ENCODE measurements at places on chromosomes 7 and 10. TPM values are rescaled to one million over a fixed set of nuclear protein-coding genes. Genes with fewer than 3 reads are reported as not detected.

Gene FGFBP3
- 0.18 TPM for total RNA-seq

Gene CREB5
- 2.3 TPM for total RNA-seq

Gene GIMAP2
- total RNA-seq, result 1.2 TPM

Gene SPDYE2B
- not detected for total RNA-seq

Gene PPA1
- 209 TPM for total RNA-seq

Gene ANXA8L1
- total RNA-seq, result 2.7 TPM

Gene IFIT2
- 5.8 TPM for total RNA-seq

Gene CYP2E1
- 0.18 TPM for total RNA-seq

Gene STRIP2
- total RNA-seq, result 6.1 TPM

Gene NUTM2E
- not detected for total RNA-seq

Gene CRCP
- 29.1 TPM for total RNA-seq

Gene SPOCK2
- total RNA-seq, result not detected

Gene MAGI2
- total RNA-seq, result 1.7 TPM

Gene PURB
- total RNA-seq, result 6.3 TPM
